Activated T-cell treated with anti-CD3 and anti-CD28 coated beads, Interleukin-2, amount 50 U/mL, for 24 hours (primary cell): ENCODE measurements at places on chromosomes 16 and 17.
A peak's percentile ranks its signal among the peaks of the same experiment; 100 is the strongest.

- peak; percentile 69 for DNase-seq
These were observed 3.7 kb upstream of the CBX8 start for GRCh38 chr17:79800325-79801155.

DNA sequence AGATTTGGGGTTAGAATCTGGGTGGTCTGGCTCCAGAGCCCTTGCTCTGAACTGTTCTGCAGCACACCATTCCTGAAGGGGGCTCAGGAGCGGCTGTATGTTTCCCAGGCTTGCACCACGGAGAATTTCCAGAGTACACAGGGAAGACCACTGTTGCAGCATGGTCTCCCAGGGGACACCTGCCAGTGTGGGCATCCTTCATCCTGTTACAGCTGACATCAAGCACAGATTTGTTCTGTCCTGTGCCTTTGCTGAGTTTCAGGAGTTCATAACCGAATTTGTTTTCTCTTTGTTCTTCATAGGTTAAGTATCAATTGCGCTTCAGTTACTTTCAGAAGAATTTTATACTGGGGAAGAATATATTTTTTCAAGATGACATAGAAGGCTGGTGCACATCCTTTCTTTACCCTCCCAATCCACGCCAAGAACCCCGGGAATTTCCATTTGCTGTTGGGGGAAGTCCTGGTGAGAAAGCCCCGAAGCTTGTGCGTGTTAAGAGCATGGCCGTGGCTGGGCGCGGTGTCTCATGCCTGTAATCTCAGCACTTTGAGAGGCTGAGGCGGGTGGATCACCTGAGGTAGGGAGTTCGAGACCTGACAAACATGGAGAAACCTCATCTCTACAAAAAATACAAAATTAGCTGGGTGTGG lies 26.3 kb upstream of the ABCA3 start:
- DNase-seq: no peak

DNA sequence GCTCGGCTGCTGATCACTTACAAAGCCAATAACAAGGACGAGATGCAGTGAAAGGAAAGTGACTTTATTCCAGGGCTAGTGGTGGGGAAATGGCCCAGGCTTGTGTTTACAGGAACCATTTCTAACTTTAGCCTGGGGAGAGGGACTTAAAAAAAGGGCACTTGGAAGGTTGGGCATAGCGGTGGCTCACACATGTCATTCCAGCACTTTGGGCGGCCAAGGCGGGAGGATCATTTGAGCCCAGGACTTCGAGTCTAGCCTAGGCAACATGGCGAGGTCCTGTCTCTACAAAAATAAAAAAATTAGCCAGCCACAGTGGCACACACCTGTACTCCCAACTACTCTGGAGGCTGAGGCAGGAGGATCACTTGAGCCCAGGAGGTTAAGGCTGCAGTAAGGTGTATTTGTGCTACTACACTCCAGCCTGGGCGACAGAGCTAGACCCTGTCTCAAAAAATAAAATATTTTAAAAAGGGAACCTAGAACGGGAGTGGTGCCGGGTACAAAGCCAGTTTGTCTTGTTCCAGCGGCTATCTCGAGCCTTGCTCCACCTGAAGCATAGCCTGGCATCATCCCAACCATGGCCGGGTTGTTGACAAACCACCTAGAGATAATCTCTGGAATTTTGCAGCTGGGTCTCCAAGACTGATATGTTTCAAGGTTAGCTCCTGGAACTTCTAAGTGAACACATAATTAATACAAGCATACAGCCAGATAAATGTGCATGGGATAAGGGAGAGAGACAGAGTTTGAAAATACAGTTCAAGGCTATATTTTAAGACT lies 5.7 kb upstream of the TVP23A start:
- no peak for DNase-seq

- no peak for DNase-seq
These were observed 19.1 kb upstream of the HEXD start for GRCh38 chr17:82399041-82399441.

GRCh38 chr16:81997738-81998137 lies 13.5 kb downstream of the SDR42E1 start:
- DNase-seq: no peak

DNA sequence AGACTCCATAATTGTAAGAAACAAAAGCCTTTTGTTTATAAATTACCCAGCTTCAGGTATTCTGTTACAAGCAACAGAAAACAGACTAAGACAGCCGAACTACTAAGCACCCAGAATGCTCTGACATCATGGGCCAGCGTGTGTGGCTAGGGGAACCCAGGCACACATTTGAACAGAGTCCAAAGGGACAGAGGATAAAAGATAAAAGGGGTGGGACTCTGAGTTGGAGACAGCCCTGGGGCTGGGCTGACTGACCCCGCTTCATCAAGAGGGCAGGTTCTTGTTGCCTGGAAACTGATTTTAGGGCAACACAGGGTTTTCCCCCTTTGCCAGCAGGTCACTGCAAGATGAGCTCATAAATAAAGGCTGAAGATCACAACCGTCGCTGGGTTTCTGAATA lies 30.5 kb upstream of the ZNF287 start:
- DNase-seq: no peak

- DNase-seq: no peak
These were observed 58.1 kb upstream of the CRYM start for GRCh38 chr16:21336231-21336630.

- DNase-seq: no peak
These were observed 232.8 kb downstream of the CCDC182 start for GRCh38 chr17:57512258-57512657.

DNA sequence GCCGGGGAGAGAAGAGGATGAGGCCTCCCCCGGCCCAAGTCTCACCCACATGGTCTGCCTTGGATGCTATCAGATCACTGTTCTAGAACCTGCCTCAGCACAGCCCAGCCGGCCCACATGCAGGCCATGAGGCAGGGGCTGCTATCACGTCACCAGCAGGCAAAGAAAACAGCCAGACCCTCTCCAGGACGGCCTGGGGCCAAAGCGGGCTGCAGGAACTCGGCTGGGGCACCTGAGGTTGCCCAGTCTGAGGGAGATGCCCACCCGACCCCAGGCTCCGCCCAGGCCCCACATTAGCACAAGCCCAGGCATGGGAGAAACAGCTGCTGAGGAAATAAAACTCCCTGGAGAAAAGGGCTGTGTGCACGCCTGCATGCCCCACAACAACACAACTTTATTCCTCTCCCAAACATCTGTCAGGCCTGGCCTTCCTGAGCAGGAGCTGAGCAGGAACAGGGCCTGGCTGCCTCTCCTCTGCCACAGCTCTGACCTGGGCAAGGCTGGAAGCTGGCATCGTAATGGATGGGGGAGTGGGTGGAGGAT lies 6.7 kb upstream of the SMIM5 start:
- no peak for DNase-seq

DNA sequence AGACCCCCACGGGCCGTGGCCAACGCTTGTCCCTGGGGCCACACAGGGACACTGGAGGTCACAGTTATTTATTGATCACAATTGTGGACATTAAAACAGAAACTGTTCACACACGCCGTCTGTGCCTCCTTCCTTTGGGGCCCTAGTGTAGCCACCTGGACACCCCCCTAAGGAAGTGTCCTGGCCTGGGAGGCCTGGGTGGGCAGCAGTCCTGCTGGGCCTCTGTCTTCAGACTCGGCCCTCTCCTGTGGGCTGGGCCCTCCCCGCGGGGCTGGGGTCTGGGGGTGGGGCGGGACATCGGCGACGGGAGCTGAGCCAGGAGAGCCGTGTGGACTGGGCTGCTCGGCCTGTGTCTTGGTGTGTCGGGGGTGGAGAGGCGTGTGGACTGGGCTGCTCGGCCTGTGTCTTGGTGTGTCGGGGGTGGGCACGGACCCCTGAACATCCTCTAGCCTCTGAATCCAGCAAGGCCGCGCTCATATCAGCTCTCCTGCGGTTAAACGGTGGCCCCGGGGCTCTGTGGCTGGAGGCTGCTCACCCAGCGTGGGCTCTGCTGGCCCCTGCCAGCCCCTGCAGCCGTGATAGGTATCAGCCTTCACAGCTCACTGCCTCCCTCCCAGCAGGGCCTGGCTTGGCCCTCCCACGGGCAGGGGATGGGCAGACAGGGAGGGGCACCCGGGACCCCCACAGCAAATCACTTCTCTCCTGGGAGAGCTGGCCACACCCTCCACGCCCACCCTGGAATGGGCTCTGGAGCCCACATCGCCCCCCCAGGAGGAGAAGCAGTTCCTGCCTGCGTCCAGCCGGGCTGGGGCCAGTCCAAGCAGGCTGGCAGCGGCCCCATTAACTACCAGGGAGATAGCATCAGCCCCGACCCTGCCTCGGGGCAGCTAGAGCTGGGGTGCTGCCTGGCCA lies 1.1 kb upstream of the NHLRC4 start:
- no peak for DNase-seq

GRCh38 chr17:27379888-27380533 lies 76.2 kb upstream of the KSR1 start:
- DNase-seq: no peak

DNA sequence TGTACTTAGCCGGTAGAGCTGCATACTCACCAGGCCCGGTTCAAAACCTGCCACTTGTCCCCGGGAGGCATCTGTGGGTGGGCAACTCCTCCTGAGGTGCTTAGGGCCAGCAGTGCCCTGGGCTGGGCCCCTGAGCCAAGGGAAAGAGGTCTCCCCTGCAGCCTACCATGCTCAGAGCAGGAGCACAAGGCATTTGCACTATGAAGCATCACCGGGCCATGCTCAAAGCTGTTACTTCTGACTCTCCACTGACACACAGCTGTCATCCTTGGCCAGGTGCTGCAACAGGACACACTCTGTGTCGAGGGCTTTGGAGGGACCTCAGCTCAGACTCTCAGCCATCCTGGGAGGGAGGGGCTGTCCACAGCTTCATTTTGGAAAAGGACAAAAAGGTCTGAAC lies 37.2 kb downstream of the SLC38A8 start:
- DNase-seq: no peak

DNA sequence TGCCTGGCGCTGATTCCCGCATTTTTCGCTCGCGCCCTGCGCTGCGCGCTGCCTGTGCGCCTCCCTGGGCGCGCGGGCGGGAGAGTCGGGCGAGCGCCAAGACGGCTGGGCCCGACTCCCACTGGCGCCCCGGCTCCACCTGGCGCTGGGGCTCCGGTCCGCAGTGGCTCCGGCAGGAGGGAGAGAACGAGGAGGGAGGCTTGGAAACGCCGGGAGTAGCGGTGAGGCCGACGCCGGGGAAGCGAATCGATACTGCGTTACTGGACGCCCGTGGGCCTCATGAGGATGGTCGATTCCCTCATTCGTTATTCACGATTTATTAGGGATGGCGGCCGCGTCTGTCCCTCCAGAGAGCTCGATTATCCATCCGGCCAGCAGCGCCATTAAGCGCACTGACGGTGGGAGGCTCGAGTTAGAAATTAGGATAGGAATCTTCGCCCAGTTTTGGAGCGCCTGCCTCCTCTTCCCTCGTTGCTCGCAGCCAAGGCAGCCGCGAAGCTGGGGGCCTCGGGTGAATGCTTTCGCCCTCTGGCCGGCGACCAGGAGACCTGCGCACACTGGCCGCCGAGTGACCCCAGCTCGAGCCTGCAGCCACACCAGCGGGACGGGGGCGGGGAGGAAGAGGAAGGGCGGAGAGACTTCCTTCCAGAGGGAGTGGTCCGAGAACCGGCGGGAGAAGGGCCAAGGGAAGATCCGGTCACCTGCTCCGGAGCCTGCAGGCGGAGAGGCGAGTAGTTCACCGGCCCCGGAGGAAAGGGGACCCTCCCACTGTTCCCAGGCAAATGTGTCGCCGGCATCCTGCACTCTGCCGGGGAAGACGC lies 1.3 kb upstream of the PCGF2 start:
- DNase-seq: peak; percentile 49

- peak; percentile 84 for DNase-seq
These were observed 5.2 kb upstream of the OR1F1 start for GRCh38 chr16:3182608-3183444.

DNA sequence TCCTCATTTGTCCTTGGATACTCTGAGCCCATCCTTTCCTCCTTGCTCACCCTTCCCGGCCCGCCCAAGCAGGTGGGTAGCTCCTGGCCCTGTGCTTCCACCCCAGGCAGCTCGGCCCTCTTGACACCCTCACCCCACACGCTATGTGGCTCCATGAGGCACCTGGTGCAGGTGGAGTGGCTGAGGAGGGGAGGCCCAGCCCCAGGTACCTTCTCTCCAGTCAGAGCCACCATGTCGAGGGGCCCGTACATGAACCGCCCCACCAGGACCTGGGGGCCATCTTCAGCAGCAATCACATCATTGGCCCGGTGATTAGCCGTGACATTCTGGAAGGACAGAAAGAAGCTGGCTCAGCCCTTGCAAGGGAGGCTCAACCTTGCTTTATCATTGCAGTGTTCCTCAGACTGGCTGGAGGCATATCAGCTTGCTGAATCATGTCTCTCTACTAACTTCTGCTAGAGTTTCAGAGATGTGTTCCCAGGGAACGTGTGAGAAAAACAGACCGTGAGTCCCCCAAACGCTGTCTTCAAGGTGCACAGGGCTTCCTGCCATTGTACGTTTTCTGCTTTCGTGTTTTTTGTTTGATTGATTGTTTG lies 20.3 kb downstream of the PIMREG start:
- no peak for DNase-seq

GRCh38 chr16:48335961-48336360 lies 49.3 kb downstream of the SIAH1 start:
- DNase-seq: no peak

- no peak for DNase-seq
These were observed 273.8 kb downstream of the C16orf95 start for GRCh38 chr16:87043231-87044031.
